ELF-1 (cell line): ENCODE measurements at places on chromosomes 16 and 17.

- DNase-seq: peak; percentile 21
Measured at GRCh38 chr16:73572135-73572828, 524.4 kb upstream of the ZFHX3 start.

DNA sequence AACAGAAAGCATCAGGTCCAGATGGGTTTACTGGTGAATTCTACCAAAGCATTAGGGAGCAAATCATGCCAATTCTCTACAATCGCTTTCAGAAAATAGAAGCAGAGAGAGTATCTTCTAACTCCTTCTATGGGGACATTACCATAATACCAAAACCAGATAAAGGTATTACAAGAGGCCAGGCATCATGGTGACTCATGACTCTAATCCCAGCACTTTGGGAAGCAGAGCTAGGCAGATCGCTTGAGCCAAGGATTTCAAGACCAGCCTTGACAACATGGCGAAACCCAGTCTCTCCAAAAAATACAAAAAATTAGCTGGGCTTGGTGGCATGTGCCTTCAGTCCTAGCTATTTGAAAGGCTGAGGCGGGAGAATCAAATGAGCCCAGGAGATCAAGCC lies 23.0 kb downstream of the HBQ1 start:
- peak; percentile 17 for DNase-seq

- DNase-seq: no peak
Measured at GRCh38 chr17:29237476-29238132, 9.1 kb upstream of the CRYBA1 start.

GRCh38 chr16:30018731-30019158 lies 4.3 kb upstream of the C16orf92 start:
- no peak for DNase-seq

DNA sequence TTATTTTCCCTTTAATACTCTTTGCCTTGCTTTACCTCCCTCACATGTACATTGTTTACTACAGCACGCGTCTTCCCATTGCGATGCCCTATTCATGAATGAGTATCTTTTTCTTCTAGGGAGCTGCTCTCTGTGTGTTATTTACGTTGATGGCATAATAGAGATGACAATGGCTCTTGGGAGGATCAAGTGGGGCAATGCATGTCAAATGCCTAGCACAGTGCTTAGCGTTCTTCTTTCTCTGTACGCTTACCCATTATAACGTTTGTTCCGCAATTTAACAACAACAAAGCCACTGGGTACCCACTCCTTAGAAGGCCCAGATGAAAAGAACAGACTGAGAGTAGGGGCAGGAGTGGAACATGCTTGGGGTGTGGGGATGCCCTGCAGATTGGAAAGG lies 271.6 kb upstream of the TNRC6C start:
- no peak for DNase-seq

DNA sequence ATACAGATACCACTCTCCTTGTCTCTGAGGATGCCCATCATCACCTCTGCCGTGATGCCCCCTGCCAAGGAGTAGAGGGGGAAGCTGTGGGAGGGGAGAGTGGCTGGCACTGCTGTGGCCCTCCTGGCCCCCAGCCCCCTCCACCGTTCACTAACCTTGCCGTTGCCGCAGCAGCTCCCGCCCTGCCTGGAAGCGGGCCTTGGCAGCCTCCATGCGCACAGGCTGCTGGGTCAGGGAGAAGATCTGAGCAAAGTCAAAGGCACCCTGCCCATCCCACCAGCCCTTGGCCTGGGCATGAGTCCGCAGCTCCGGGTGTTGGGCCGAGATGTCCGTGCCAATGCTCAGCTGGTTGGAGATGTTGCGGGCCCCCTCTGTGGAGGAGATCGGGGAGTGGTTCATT lies 2.4 kb downstream of the SCRN2 start:
- DNase-seq: no peak

- DNase-seq: no peak
Measured at GRCh38 chr17:50618300-50618699, 16.4 kb upstream of the ABCC3 start.
